ENCODE measurements at places on chromosomes 7 and 10.
A peak's percentile ranks its signal among the peaks of the same experiment; 100 is the strongest.

DNA sequence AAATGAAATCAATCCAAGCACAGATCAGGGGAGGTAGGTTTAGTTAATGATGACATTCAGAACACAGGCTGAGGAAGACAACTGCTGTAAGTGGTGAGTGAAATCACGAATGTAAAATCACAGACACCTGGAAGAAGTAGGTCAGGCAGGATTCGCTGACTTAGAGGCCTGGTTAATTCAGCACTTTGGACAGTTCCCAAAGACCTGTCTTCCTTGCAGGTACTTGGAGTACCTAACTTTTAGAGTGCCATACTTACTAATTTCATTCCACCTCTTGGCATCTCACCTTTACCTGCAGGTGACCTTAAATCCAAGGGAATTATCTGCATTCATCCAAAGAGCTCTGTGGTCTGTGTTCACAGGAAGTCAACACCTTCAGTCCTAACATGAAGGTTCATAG, 822.3 kb downstream of the PHTF2 start:
- H3K27me3 ChIP-seq = no peaks in the 10 kb centered on the region
- no peaks in the 10 kb centered on the region for H3K36me3 ChIP-seq
- no peak overlapping the region for H3K4me3 ChIP-seq
- H3K27ac ChIP-seq = no peak overlapping the region
- no peaks in the 10 kb centered on the region for H3K4me1 ChIP-seq
- DNase-seq = no peak

DNA sequence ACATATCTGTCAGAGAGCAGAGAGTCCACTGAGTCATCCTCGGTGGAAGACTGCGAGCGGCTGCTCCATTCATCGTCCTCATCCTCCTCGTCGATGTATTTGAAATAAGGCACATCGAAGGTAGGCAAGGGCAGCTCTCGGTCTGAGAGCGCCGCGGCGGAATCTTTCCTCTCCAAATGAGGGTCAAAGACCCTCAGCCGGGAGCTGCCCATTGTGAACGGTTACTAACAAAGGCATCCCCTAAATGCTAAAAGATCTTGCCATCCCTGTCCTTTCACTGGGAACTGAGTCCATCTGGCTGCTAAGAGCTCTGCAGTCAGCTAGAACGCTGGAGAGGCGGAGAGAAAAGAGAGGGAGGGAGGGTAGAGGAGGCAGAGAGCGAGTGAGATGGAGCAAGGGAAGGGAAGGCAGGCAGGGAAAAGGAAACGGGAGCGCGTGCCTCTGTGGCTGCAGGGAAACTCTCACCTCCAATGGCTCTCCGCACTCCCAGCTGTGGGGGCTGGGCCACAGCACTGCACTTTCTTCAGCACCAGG, 163.4 kb downstream of the RAPGEF5 start:
- H3K4me1 ChIP-seq = peaks cover 6% of the 10 kb centered on the region
- DNase-seq = no peak
- H3K27me3 ChIP-seq = no peaks in the 10 kb centered on the region
- H3K4me3 ChIP-seq = peak overlapping the region; percentile 34

- DNase-seq = no peak
- no peaks in the 10 kb centered on the region for H3K4me1 ChIP-seq
- H3K27ac ChIP-seq = no peak overlapping the region
- no peak overlapping the region for H3K4me3 ChIP-seq
Observed at GRCh38 chr10:133405272-133405671, 11.3 kb downstream of the MTG1 start.

DNA sequence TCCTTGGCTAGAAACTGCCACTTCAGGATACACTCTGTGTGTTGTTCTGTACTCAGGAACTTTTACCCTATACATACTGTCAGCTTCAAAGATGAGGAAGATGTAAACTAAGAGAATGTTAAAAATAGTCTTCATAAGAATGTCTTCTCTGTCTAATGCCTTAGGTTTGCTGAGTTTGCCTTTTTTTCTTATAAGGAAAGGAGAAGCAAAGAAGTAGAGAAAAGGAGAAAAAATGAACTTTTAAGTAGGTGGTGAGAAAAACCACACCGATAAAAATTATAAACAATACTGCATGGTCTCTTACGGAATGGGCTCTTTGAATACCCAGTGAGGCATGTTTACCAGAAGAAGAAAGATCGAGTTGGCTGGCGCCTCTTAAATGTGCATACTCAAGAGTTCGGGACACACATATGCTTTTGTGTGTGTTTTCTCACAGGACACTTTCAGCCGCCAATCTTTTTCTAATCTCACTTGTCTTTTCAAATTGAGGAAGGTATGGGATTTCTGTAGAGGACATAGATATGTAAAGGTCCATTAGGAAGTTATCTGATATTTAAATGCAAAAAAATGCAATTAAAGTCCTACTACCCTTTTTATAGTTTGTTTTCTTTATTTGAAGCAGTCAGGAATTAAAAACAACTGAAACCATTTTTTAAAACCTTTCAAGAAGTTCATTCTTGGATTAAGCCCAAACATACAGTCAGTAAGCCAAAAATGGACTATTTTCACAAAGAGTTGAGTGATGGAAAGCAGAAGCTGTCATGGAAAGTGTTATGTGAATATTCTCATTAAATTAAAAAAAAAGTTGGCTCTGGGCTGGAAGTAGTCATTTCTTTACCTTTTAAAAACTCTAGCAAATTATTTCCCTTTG, 100.6 kb upstream of the MDFIC start:
- peaks cover 14% of the 10 kb centered on the region for H3K4me1 ChIP-seq
- no peaks in the 10 kb centered on the region for H3K27me3 ChIP-seq
- no peak for DNase-seq
- no peaks in the 10 kb centered on the region for H3K36me3 ChIP-seq
- no peak overlapping the region for H3K27ac ChIP-seq

DNA sequence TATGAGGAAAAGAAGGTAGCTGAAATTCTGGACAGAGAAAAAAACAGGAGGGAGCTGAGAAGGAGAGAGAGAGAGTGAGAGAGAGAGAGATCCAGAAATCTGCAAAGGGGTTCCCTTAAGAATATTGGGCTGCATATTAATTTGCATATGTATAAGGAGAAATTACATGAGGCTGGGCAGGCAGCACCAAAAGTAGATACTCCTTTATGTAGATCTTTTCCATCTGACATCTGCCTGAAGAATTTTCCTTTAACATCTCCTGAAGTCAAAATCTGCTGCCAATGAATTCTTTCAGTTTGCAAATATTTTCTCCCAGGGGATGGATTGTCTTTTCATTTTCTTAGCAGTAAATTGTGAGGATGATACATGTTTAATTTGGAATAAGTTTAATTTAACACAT, 1365.3 kb downstream of the GATA3 start:
- H3K4me1 ChIP-seq = no peaks in the 10 kb centered on the region
- H3K27ac ChIP-seq = no peak overlapping the region
- no peaks in the 10 kb centered on the region for H3K36me3 ChIP-seq
- no peak for DNase-seq
- H3K4me3 ChIP-seq = no peak overlapping the region

DNA sequence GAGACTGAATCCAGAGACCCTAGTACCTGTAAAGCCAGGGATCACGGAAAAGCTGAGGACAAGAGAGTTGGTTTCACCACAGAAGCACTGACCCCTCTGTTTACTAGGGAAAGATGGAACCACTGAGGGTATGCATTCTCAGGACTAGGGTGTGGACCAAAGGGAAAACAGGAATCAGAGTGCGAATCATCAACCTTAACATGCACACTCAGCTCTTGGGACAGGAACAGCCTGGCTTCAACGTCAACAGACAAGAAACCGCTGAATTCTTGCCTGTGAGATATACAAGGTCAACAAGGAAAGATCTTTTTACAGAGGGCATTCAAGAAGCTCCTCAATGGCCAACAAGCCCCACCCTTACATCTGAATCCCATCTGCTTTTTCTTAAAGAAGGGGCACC, 14.9 kb downstream of the TNRC18 start:
- H3K27ac ChIP-seq = no peak overlapping the region
- H3K4me3 ChIP-seq = no peak overlapping the region
- H3K27me3 ChIP-seq = no peaks in the 10 kb centered on the region
- no peak for DNase-seq

DNA sequence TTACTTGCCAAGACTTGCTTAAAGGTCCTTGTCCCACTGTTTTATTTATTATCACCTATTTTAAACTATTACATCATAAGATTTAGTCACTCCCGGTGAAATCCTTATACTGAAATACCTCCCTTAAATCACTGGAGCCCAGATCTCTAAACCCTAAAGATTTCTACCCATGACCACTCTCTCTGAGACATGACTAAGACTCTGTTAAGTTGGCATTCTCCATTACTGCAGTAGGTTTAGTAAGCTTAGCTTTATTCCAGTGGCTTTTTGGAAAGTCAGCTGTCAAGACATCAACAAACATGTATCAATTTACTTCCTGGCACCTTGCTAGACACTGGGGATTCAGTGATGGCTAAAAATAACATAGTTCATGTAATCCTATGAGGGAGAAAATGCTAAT, 874.2 kb downstream of the KCNMA1 start:
- H3K4me1 ChIP-seq = no peaks in the 10 kb centered on the region
- no peak overlapping the region for H3K4me3 ChIP-seq
- H3K27me3 ChIP-seq = no peaks in the 10 kb centered on the region
- no peaks in the 10 kb centered on the region for H3K36me3 ChIP-seq

DNA sequence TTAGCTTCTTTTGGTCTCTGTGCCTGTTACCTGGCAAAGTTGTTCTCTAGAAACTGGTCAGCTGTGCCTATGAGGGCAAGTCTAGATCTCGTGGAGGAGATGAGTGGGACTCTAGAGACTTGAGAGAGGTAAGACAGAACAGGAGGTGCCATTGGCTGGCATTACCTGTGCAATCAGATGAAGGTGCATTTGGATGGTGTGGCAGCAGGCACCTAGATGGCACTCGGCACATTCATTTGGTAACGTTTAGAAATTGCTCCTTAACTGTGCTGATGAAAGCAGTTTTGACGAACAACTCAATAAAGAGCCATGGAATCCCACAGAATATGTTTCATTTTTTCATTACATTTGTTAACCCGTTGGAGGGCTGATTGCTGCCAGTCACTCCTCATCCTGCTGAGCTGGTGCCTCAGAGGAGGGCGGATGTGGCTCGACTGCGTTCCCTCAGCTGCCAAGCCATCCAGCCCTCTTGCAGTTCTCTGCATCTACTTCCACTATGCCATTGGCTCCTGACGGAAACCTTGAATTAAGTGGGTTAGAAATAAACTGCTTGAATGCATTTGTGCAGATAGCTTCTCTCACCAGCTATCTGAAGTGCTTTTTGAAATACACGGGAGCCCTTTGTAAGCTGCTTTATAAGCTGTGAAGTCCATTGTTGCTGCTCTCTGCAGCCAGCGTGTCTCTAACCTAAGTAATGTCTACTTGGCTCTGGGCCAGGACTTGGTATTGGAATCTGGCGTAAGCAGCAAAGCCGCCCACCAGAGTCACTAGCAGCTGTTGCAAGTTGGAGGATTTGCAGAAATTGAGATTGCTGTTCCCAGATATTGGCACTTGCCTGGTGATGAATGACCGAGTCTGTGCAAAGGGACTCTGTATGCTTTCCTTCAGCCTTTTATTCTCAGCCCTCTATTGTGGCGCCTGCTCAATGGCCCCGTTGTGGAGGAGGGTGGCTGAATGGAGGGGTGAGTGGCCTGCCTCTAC, 87.4 kb downstream of the LRRC4 start:
- H3K36me3 ChIP-seq = no peaks in the 10 kb centered on the region
- no peak overlapping the region for H3K4me3 ChIP-seq
- H3K27ac ChIP-seq = no peak overlapping the region
- DNase-seq = no peak
- H3K4me1 ChIP-seq = no peaks in the 10 kb centered on the region
- no peaks in the 10 kb centered on the region for H3K27me3 ChIP-seq

DNA sequence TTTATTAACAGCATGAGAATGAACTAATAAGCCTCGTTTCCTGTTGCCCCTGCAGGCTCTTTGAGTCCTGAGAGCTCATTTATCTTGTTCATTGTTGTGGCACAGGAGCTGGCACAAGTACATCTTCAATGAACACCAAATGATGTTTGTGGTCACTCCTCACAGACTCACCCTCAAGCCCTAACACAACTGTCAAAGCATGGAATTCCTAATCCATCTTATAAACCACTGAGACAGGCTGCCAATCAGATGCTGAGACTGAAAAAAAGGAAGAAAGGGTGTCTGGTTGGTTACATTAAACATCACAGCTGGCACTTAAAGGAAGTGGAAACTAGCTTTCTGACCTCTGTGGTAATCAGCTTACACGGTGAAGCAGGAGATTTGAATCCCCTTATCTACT, 7.7 kb upstream of the CCDC172 start:
- H3K4me1 ChIP-seq = no peaks in the 10 kb centered on the region
- H3K36me3 ChIP-seq = no peaks in the 10 kb centered on the region
- no peak overlapping the region for H3K4me3 ChIP-seq
- H3K27me3 ChIP-seq = no peaks in the 10 kb centered on the region
- DNase-seq = no peak

GRCh38 chr7:35389636-35390035, 135.7 kb upstream of the TBX20 start:
- H3K4me3 ChIP-seq = no peak overlapping the region
- H3K27ac ChIP-seq = no peak overlapping the region
- peaks cover 10% of the 10 kb centered on the region for H3K27me3 ChIP-seq
- no peak for DNase-seq
- no peaks in the 10 kb centered on the region for H3K36me3 ChIP-seq

DNA sequence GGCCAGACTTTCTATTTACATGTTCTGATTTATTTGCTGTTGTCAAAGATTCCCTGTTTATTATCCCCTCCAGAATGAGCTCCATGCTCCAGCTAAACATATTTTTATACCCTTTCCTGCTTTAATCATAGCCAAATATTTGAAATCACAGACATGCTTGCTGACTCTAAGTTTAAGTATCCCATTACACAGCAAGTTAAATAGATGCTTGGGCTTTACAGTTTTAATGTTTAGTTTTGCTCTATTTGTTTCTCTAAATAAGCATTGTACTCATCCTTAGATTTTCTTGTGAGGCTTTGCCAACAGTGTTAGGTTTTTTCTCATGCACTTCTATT, 196.8 kb downstream of the TAX1BP1 start:
- H3K27me3 ChIP-seq = no peaks in the 10 kb centered on the region
- H3K4me1 ChIP-seq = no peaks in the 10 kb centered on the region
- no peak overlapping the region for H3K27ac ChIP-seq
- DNase-seq = no peak
- H3K36me3 ChIP-seq = peaks cover 4% of the 10 kb centered on the region

DNA sequence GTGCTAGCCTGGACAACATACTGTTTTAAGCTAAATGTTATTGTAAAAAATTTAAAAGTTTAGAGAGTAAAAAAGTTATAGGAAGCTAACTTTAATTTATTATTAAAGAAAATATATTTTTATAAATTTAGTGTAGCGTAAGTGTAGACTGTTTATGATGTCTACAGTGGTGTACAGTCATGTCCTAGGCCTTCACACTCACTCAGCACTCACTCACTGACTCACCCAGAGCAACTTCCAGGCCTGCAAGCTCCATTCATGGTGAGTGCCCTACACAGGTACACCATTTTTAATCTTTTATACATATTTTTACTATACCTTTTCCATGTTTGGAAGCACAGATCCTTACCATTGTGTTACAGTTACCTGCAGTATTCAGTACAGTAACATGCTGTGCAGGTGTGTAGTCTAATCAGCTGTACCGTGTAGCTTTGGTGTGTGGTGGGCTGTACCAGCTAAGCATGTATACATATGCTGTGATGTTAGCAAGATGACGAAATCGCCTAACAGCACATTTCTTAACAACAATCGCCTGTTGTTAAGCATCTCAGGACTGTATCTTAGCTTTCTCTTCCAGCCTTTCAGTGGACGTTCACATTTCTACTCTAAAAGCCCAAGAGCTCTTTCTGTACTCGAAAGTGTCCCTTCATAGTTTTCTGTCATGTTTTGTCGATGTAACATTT, 12.5 kb downstream of the RNF32 start:
- H3K4me1 ChIP-seq = no peaks in the 10 kb centered on the region
- no peak overlapping the region for H3K4me3 ChIP-seq
- DNase-seq = no peak
- H3K27me3 ChIP-seq = peaks cover 12% of the 10 kb centered on the region
- no peak overlapping the region for H3K27ac ChIP-seq

GRCh38 chr7:28698840-28699239, 259.3 kb downstream of the TRIL start:
- no peak overlapping the region for H3K4me3 ChIP-seq
- peaks cover 19% of the 10 kb centered on the region for H3K4me1 ChIP-seq

Measured in suprapubic skin (tissue), 4 donors.